Left forelimb (tissue), 1 donor: ENCODE measurements at places on chromosomes 4 and X.

- no peak for DNase-seq
Observed at GRCh38 chrX:129748305-129748704, 9.5 kb downstream of the XPNPEP2 start.

- DNase-seq, result no peak
Observed at GRCh38 chrX:136171420-136171819, 24.1 kb downstream of the FHL1 start.

DNA sequence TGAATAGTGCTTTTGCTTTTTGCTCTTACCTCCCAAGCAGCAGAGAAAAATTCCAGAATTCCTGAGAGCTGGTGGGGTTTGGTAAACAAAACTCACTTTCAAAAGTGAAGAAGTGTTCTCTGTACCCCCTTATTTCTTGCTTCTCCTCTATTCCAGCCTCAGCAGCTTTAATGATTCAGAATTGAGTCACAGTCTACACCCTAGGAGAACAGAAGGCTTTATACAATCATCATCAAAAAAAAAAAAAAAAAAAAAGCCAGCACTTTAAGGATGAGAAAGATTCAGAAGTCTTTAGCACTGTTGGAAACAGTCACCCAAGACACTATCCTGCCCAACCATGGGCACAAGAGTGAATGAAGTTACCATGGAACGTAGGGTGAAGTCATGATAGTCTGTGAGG lies 1583.1 kb upstream of the PCDH10 start:
- DNase-seq, result no peak

DNA sequence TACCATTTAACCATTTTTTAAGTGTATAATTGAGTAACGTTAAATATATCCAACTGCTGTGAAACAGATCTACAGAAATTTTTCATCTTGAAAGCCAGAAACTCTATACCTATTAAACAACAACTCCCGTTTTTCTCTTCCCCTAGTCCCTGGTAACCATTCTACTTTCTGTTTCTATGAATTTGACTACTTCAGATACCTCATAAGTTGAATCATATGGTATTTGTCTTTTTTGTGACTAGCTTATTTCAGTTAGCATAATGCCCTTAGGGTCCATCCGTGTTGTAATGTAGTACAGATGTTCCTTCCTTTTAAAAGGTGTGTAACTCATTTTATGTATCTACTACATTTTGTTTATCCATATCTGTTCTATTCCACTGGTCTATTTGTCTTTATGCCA lies 48.7 kb downstream of the STAG2 start:
- DNase-seq, result no peak

- no peak for DNase-seq
Observed at GRCh38 chr4:8191136-8191747, 7.8 kb upstream of the SH3TC1 start.

DNA sequence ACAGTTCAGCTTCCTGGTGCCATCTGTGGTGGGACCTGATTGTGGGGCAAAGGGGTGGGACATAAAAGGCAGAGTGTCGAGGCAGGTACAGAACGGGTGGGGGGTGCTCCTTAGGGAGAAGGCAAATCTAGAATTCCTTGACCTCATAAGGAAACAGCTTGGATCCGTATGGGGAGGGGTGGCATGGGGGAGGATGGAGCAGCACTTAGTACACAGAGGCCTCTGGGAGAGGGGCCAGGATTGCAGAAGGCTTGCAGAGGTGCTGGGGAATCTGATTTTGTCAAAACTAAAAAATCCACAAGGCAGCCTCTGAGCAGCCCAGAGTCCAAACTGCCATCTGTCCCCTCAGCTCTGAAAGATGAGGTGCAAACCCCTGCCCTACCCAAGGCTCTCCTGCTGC lies 2.3 kb upstream of the EMD start:
- DNase-seq, result no peak

DNA sequence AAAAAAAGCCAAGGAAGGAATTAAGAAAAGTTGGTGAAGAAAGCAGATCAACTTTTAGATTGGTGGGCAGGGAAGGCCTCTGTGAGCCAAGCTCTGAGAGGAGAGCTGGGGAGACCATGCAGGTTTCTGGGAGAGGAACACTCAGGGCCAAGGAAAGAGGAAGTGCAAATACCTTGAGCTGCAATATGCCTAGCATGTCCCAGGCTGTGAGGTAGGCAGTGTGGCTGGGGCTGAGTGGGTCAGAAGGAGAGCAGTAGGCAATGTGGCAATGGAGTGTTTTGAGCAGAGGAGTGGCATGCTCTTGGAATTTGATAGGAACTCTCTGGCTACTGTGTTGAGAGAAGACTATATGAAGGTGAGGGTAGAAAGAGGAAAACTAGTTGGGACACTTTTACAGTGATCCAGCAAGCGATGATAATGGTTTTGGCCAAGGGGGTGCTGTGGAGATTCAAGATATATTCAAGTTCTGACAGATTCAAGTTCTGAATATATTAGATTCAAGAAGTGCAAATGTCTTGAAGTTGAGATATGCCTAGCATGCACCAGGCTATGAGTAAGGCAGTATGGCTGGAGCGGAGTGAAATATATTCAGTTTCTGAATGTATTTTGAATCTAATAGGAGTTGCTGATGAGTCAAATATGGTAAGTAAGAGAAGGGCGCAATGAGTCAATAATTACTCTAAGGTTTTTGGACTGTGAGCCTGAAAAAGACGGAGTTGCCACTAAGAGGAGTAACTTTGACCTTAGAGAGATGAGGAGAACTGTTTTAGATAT lies 172.5 kb downstream of the CAMK2D start:
- no peak for DNase-seq
